ENCODE measurements at places on chromosomes 5 and 9. TPM values are rescaled to one million over a fixed set of nuclear protein-coding genes. Genes with fewer than 3 reads are reported as not detected.

GRCh38 chr9:128550770-128551656 lies 1.4 kb upstream of the SPTAN1 start:
- peaks cover 2% of the 10 kb centered on the region for H3K27me3 ChIP-seq
- peak; percentile 23 for DNase-seq
- H3K4me1 ChIP-seq = peaks cover 30% of the 10 kb centered on the region
- H3K4me3 ChIP-seq = peak overlapping the region; percentile 96
- H3K36me3 ChIP-seq = no peaks in the 10 kb centered on the region

Gene OR2V2
- not detected for total RNA-seq

GRCh38 chr5:60805463-60805862 lies 38.6 kb downstream of the ELOVL7 start:
- no peaks in the 10 kb centered on the region for H3K36me3 ChIP-seq
- peaks cover 3% of the 10 kb centered on the region for H3K27me3 ChIP-seq
- no peak for DNase-seq
- peaks cover under 1% of the 10 kb centered on the region for H3K4me1 ChIP-seq
- no peak overlapping the region for H3K4me3 ChIP-seq

DNA sequence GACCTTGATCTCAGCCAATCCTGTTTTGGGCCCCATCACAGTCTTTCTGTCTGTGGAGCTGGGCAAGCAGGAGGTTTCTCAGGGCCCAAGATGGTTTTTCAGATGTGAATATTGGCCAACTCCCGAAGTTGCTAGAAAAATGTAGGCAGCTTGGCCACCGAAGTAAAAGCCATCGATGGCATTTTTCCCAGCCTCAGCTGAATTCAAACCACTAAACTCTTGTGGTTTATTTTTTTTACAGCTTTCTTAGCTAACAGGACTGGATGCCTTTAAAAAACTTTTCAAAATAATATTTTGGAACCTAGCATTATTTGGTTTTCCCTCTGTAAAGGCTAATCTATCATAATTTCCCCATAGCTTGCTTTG lies 102.5 kb upstream of the ERCC6L2 start:
- no peak for DNase-seq
- H3K27me3 ChIP-seq = peaks cover 20% of the 10 kb centered on the region
- H3K36me3 ChIP-seq = no peaks in the 10 kb centered on the region
- H3K4me3 ChIP-seq = no peak overlapping the region

DNA sequence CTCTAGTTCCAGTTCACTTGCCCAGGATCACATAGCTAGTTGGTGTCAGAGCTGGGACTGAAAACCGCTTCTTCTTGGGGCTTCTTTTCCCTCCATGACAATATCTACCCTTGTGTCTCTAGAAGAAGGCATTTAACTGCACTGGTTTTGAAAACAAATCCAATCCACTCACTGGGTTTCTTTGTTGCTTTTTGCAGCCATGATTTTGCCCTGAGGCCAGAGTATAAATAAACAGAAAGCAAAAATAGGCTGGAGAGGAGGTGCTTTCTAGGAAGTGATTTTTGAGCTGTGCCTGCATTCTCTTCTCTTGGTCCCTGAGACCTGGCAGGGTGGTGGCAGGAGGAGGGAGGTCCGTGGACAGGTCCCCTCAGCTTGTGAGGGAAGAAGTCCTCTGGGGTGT lies 6.9 kb upstream of the TRIO start:
- H3K4me1 ChIP-seq = peaks cover 30% of the 10 kb centered on the region
- no peak overlapping the region for H3K4me3 ChIP-seq
- no peak overlapping the region for H3K27ac ChIP-seq
- no peaks in the 10 kb centered on the region for H3K27me3 ChIP-seq

GRCh38 chr9:133054966-133055365 lies 6.8 kb upstream of the CEL start:
- no peaks in the 10 kb centered on the region for H3K27me3 ChIP-seq
- DNase-seq = peak; percentile 81
- H3K36me3 ChIP-seq = peaks cover 22% of the 10 kb centered on the region
- peak overlapping the region; percentile 75 for H3K27ac ChIP-seq
- peak overlapping the region; percentile 42 for H3K4me3 ChIP-seq

DNA sequence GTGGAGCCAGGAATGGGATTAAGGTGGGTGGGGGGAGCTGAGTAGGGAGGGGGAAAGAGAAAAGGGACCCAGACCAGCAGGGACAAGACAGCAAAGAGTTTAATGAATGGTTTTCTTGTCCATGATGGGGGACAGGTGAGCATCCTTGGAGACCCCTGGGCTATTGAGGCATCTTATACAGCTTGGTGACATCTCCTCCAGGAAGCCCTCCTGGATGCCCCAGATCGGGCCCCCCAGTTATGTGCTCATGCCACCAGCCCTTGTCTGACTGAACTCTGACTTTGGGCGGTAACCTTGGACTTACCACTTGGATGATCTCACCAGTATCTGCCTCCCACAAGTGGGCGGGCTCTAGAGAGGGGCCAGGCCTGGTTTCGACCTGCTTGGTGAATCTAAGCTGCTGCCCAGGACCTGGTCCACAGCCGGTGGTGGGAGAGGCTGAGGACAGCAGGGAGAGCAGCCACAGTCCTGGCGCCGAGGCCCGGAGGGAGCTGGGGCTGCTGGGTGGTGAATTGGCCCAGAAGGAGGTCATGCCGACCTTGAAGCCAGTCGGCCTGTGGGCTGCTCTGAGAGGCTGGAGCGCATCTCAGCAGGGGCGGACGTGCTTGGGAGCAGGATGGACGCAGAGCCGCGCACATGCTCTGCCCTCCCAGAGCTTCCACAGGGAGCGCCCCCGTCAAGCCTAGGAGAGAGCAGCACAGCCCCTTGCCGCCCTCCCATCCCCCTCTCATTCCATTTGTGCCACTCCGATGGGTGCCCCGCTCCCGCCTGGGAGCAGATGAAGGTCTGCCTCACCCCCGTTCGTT lies 36.2 kb downstream of the UNC5A start:
- no peak overlapping the region for H3K4me3 ChIP-seq
- no peak overlapping the region for H3K27ac ChIP-seq
- DNase-seq = no peak

Gene SPATA31E1
- not detected for total RNA-seq

- peaks cover 20% of the 10 kb centered on the region for H3K27me3 ChIP-seq
- H3K4me1 ChIP-seq = no peaks in the 10 kb centered on the region
- no peak overlapping the region for H3K4me3 ChIP-seq
- H3K36me3 ChIP-seq = no peaks in the 10 kb centered on the region
- no peak overlapping the region for H3K27ac ChIP-seq
Observed at GRCh38 chr5:142841511-142842265, 71.5 kb downstream of the ARHGAP26 start.

Gene FER
- total RNA-seq = 21.6 TPM

GRCh38 chr5:43367453-43367852 lies 44.7 kb downstream of the CCL28 start:
- H3K4me3 ChIP-seq = no peak overlapping the region
- H3K27ac ChIP-seq = no peak overlapping the region
- no peak for DNase-seq
- H3K36me3 ChIP-seq = no peaks in the 10 kb centered on the region
- H3K4me1 ChIP-seq = no peaks in the 10 kb centered on the region

Gene SPINK6
- total RNA-seq = not detected

GRCh38 chr5:98470747-98471146 lies 302.7 kb upstream of the RGMB start:
- peak; percentile 26 for DNase-seq
- H3K4me3 ChIP-seq = peak overlapping the region; percentile 6
- H3K4me1 ChIP-seq = peaks cover 71% of the 10 kb centered on the region
- no peaks in the 10 kb centered on the region for H3K27me3 ChIP-seq
- peaks cover 12% of the 10 kb centered on the region for H3K36me3 ChIP-seq

DNA sequence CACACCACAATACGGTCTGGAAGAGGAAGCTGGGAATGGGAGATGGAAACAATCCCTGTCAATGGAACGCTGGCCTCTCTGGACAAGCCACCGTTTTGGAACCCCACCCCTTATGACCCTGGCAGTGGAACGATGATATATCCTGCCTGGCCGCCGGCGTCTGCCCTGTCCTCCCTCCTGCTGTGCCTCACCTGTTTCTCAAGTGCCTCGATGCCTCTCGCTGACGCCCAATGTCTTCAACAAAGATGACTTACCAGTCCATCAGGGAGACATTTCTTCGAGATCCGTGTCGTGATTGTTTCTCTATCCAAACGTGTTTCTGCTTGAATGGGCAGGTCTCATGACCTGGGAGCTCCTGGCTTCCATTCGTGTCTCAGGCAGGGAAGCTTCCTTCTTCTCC lies 476.5 kb downstream of the SPATA31A7 start:
- H3K27ac ChIP-seq = no peak overlapping the region
- H3K4me1 ChIP-seq = no peaks in the 10 kb centered on the region
- no peak overlapping the region for H3K4me3 ChIP-seq
- DNase-seq = no peak
- peaks cover 14% of the 10 kb centered on the region for H3K36me3 ChIP-seq

DNA sequence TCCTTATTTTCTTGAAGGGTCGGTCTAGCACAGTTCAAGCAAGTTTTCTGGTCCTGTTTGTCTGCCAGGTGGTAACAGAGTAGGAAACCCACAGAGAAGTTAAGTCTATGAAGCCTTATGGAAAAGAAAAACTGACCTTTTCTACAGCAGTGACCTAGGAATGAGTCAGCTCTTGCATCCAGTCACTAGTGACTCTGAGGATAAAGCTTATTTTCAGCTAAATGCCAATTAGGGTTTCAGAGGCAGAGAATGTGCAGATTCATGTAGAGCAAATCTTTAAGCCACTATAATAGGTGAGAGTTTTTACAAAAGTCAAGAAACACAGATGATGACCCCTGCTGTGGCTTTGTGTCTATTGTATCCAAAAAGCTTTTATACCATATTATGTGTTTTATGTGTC lies 100.7 kb downstream of the CWC27 start:
- no peaks in the 10 kb centered on the region for H3K27me3 ChIP-seq
- peak; percentile 67 for DNase-seq
- H3K36me3 ChIP-seq = no peaks in the 10 kb centered on the region
- peak overlapping the region; percentile 80 for H3K27ac ChIP-seq
- peaks cover 55% of the 10 kb centered on the region for H3K4me1 ChIP-seq

DNA sequence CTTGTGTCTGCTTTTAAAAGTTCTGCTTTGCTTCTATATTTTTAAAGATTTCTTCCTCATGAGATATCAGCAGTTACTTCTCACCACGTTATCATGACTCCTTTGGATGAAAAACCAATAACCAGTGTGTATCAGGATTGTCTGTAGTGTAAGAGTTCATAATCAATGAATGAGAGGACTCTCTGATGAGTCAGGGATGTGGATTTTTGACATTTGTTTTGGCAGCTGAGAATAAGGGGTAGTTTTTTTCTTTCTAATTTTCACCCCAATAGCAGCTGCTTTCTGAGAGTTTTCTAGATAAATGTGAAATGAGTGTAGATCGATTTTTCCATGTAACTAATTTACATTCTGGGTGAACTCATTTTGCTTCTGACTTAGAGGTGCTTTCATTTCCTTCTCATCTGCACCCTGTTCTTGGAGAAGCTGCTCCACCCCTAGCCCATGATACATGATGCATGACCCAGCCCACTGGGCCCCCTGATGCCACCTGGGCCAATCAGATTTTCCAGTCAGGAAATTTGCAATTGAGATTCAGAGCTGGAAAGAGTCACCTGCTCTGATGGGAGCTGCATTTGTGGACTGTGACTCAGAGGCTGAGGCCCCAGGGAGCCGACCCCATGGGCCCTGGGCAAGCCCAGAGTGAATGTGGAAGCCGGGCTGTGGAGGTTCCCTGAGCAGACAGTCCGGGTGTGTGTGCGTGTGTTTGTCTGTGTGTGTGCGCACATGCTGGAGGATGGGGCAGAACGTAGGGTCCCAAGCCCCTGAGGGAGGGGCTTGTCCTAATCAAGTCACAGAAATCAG lies 159.3 kb downstream of the RGS3 start:
- H3K27me3 ChIP-seq = peaks cover 4% of the 10 kb centered on the region
- DNase-seq = peak; percentile 86
- peak overlapping the region; percentile 100 for H3K27ac ChIP-seq
- no peaks in the 10 kb centered on the region for H3K36me3 ChIP-seq
- H3K4me3 ChIP-seq = peak overlapping the region; percentile 59
